Endothelial cell of umbilical vein (primary cell): ENCODE measurements at places on chromosomes 11 and 22. TPM values are rescaled to one million over a fixed set of nuclear protein-coding genes. Genes with fewer than 3 reads are reported as not detected.

Gene APOBEC3B
- 16.5 and 19.9 TPM in 2 replicates for polyA plus RNA-seq

Gene ACR
- polyA plus RNA-seq = 0.43 and 0.91 TPM in 2 replicates

Gene BTG4
- polyA plus RNA-seq = not detected in 2 replicates

Gene GAL3ST1
- polyA plus RNA-seq = 0.06 TPM in 1 of 2 replicates, not detected in the other

Gene SEPTIN5
- 35.8 and 37.8 TPM in 2 replicates for polyA plus RNA-seq

Gene HMOX1
- 69.1 and 77.4 TPM in 2 replicates for polyA plus RNA-seq

Gene ALDH3B1
- polyA plus RNA-seq = 1.0 TPM in 2 replicates

Gene LIPT2
- polyA plus RNA-seq = 4.0 and 4.1 TPM in 2 replicates

Gene RFPL2
- polyA plus RNA-seq = not detected in 2 replicates

- peaks cover 12% of the 10 kb centered on the region for H3K4me1 ChIP-seq
- no peak overlapping the region for H3K4me3 ChIP-seq
Observed at GRCh38 chr11:64888729-64889511, 10.5 kb upstream of the EHD1 start.

DNA sequence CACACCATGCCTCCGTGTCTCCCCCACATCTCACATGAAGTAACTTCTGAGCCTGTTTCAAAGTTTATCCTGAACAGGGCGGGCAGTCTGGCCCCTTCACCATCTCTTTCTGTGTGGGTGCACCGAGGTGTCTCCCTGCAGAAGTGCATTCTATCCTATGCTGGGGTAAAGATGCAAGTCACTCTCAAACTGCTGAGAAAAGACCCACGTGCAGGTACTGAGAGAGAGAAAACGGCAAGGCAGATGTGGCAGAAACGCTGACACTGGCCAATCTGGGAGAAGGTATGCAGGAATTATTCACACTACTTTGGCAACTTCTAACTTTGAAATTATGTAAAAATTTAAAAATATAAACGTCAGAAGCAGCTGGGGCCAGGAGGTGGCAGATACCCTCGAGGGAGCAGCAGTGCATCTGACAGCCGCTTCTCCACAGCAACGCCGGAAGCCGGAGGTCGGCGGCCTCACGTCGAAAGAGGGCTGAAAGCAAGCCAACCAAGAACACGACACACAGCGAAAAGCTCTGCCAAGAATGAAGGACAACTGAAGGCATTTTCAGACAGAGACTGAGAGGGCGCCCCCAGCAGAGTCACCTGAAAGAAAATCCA is 34.2 kb upstream of the MOB2 start:
- DNase-seq = no peak
- H3K36me3 ChIP-seq = no peaks in the 10 kb centered on the region
- H3K27ac ChIP-seq = no peak overlapping the region
- H3K27me3 ChIP-seq = no peaks in the 10 kb centered on the region

- no peaks in the 10 kb centered on the region for H3K27me3 ChIP-seq
- H3K36me3 ChIP-seq = peaks cover 3% of the 10 kb centered on the region
- no peak for DNase-seq
- no peak overlapping the region for H3K4me3 ChIP-seq
- no peak overlapping the region for H3K27ac ChIP-seq
Observed at GRCh38 chr11:126406368-126406767, 50.9 kb downstream of the ST3GAL4 start.

- H3K27ac ChIP-seq = no peak overlapping the region
- no peaks in the 10 kb centered on the region for H3K4me1 ChIP-seq
- no peaks in the 10 kb centered on the region for H3K27me3 ChIP-seq
- H3K4me3 ChIP-seq = no peak overlapping the region
Observed at GRCh38 chr11:113695207-113695606, 10.9 kb downstream of the TMPRSS5 start.

DNA sequence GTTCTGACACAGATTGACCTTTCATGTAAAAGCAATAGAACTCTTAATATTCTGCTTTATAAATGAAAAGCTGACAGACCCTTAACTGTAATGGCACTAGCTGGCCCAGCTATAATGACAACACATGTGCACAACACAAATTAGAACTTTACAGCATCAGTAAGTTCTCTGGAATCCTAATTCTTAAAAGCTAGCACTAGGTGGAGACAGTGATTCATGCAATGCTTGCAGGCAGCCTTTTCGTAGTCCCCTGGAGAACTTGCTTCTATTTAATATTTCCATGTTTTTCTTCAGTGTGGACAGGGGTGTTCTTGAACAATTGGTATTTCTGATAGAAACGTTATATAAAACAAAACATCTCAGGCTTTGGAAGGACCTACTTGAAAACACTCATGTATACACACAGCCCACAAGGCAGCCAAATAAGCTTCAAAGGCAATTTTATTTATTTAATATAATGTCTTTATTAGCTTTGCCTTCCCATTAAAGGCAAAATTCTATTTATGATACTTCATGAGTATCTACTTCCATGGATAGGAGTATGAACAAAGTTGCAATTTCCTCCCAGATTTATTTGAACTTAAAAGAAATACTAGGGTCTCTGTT is 374.3 kb upstream of the MPPED2 start:
- H3K27ac ChIP-seq = no peak overlapping the region
- peak; percentile 4 for DNase-seq
- no peak overlapping the region for H3K4me3 ChIP-seq
- no peaks in the 10 kb centered on the region for H3K36me3 ChIP-seq
- H3K27me3 ChIP-seq = no peaks in the 10 kb centered on the region

DNA sequence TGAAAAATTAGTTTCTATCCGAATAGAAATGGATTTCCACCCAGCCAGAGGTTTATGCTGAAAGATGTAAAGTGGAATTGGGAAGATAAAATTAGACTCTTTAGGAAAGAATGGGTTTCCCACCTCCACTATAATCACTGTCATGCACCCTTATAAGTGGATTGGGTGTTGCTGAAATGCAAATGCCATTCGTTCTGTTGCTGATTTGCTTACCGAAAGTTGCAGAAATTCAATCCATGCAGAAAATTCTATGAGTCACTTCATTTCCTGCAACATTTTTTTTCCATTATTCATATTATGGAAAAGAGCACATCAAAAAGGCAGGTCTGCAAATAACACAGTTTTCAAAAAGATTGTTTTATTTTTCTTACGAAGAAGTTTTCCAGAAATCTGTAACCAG is 65.6 kb downstream of the LDLRAD3 start:
- DNase-seq = peak; percentile 82
- H3K4me1 ChIP-seq = peaks cover 51% of the 10 kb centered on the region
- H3K27ac ChIP-seq = peak overlapping the region; percentile 82

DNA sequence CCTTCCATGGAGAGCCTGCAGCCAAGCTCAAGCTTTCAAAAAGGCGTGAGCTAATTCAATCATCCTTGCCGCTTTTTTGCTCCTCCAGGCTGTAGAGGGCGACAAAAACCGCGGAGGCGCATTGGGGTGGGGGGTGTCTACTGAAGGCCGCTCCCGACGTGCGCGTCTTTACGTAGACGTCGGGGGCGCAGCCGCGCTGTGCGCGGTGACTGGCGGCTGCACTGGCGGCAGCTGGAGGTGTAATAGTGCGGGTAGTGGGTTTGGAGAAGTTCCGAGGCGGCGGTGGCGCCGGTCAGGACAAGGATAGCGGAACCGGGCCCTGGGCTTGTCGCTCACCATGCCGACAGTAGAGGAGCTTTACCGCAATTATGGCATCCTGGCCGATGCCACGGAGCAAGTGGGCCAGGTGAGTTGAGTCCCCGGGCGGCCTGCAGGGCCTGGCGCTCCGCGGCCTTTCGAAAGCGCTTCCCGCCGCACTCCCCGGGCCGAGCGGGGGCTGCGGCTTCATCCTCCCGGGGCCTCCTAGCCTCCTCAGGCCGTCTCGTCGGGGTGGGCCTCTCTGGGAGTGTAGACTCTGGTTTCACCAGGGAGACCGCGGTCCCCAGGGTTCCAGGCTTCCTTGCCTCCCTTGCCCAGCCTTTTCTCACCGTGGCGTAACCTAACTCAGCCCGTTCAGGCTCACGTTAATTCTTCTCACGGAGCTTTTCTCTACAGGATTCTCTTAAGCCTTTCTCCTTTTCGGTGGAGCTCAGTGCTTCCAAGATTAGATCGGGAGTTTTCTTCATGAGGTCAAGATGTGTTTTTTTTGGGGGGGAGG is at the start of gene API5:
Gene API5, plus strand, starts transcription at position 206 of the 817 bp plus-strand sequence. Its CDS starts 132 bp downstream, at position 338.
- H3K4me1 ChIP-seq = peaks cover 11% of the 10 kb centered on the region
- no peaks in the 10 kb centered on the region for H3K27me3 ChIP-seq
- peak; percentile 96 for DNase-seq
- H3K4me3 ChIP-seq = peak within 1 kb of the TSS; percentile 89
- H3K27ac ChIP-seq = peak within 1 kb of the TSS; percentile 73

DNA sequence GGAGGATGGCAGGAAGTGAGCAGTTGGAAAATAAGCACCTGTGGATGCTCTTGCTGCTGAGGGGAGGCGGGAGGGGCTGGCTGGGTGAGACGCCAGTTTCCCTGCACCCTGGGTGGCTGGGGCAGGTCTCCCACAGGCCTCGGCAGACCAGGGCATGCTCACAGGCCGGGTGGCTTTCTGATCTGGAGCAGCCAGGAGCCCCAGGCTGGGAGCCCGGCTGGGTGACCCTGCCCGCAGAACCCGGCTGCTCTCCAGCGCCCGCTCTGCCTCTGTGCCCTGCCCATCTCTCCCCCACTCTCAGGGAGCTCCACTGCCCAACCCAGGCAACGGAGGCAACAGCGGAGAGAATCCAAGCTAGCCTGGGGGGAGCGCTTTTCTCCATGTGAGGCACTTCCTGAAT is 24.6 kb downstream of the DCPS start:
- H3K36me3 ChIP-seq = no peaks in the 10 kb centered on the region
- no peak overlapping the region for H3K4me3 ChIP-seq
- H3K4me1 ChIP-seq = no peaks in the 10 kb centered on the region
- H3K27me3 ChIP-seq = no peaks in the 10 kb centered on the region
- no peak for DNase-seq
- no peak overlapping the region for H3K27ac ChIP-seq

DNA sequence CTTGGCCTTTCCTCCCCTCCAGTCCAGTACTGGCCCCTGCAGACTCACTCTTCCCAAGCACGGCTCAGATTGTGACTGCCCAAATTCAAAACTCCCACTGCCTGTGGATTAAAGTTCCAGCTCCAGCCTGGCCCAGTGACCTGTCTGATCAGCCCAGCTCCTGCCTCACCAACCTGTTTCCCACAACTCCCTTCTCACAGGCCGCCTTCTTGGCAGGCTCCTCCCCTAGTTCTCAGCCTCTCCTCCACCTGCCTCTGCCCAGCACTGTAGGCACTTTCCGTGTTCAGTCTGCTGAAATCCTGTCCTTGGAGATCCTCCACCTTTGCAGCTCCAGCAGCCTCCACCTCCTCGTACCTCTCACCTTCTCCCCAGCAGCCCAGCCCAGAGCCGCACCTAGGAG is 68.6 kb downstream of the MICAL2 start:
- H3K4me3 ChIP-seq = no peak overlapping the region
- no peak for DNase-seq
- no peaks in the 10 kb centered on the region for H3K36me3 ChIP-seq

GRCh38 chr11:64642418-64642735 is 51.4 kb downstream of the SLC22A12 start:
- no peak for DNase-seq
- no peak overlapping the region for H3K27ac ChIP-seq
- no peak overlapping the region for H3K4me3 ChIP-seq
- peaks cover 66% of the 10 kb centered on the region for H3K27me3 ChIP-seq

GRCh38 chr22:42766860-42767259 is 46.2 kb upstream of the A4GALT start:
- no peaks in the 10 kb centered on the region for H3K27me3 ChIP-seq
- no peak overlapping the region for H3K27ac ChIP-seq
- no peak for DNase-seq
- H3K4me3 ChIP-seq = no peak overlapping the region
- H3K4me1 ChIP-seq = no peaks in the 10 kb centered on the region
- H3K36me3 ChIP-seq = no peaks in the 10 kb centered on the region

GRCh38 chr11:72871119-72871518 is 56.9 kb downstream of the ATG16L2 start:
- no peak for DNase-seq
- peaks cover 9% of the 10 kb centered on the region for H3K4me1 ChIP-seq
- H3K27me3 ChIP-seq = no peaks in the 10 kb centered on the region
- no peak overlapping the region for H3K27ac ChIP-seq
- peaks cover 6% of the 10 kb centered on the region for H3K36me3 ChIP-seq

DNA sequence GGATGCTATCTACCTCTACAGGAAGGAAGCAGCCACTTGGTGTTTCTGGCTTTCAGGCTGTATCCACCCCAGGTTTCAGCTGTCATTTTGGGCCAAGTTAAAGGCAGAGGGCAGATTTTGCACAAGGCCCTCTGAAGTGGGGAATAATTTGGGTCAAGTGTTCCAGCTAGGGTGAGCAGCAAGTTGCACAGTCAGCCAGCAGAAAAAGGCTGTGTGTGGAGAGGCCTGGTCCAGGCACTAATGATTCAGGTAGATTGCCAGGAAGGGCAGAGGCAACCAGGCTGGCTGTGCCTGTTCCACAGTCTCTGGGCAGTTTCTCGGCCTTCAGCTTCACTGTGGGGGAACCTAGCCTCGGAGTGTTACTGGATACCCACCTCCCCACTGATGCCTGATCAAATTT is 8.6 kb upstream of the ELF5 start:
- H3K36me3 ChIP-seq = no peaks in the 10 kb centered on the region
- DNase-seq = no peak
- H3K4me1 ChIP-seq = no peaks in the 10 kb centered on the region
- no peaks in the 10 kb centered on the region for H3K27me3 ChIP-seq

- H3K27me3 ChIP-seq = peaks cover 3% of the 10 kb centered on the region
- DNase-seq = no peak
- no peaks in the 10 kb centered on the region for H3K4me1 ChIP-seq
- no peaks in the 10 kb centered on the region for H3K36me3 ChIP-seq
- H3K4me3 ChIP-seq = no peak overlapping the region
Observed at GRCh38 chr11:45379162-45379863, 93.2 kb upstream of the SYT13 start.

- H3K27ac ChIP-seq = no peak overlapping the region
- H3K4me1 ChIP-seq = no peaks in the 10 kb centered on the region
- H3K36me3 ChIP-seq = no peaks in the 10 kb centered on the region
- DNase-seq = no peak
- H3K4me3 ChIP-seq = no peak overlapping the region
- no peaks in the 10 kb centered on the region for H3K27me3 ChIP-seq
Observed at GRCh38 chr22:34072585-34072984, 152.3 kb upstream of the LARGE1 start.

DNA sequence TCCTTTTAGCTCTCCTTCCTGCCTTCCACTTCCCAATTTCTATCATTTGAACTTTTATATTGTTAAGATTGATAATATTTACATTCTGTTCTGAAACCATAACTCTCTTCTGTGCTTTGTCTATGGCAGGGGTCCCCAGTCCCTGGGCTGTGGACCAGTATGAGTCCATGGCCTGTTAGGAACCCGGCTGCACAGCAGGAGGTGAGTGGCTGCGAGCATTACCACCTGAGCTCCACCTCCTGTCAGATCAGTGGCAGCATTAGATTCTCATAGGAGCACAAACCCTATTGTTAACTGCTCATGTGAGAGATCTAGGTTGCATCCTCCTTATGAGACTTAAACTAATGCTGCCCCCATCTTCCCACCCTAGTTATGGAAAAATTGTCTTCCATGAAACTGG is 48.4 kb upstream of the HEPHL1 start:
- no peaks in the 10 kb centered on the region for H3K4me1 ChIP-seq
- no peak for DNase-seq

DNA sequence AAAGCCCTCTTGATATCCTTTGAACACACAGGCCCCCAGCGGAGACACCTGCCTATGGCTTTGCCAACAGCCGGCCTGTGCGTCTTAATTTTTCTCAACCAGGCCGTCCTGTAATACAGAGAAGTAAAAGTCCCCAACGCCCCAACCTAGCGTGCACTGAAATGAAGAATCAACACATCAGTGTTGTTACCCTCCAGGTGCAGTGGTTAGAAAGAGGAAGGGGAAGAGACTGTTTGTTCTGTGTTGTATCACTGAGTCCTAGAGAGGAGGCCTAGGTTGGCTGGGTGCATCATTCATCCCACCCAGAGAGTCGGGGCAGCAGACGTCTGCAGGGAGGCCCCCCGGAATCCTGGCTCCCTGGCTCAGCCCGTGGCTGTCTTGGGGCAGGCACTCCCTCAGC is 25.7 kb downstream of the SGSM1 start:
- no peaks in the 10 kb centered on the region for H3K4me1 ChIP-seq
- no peaks in the 10 kb centered on the region for H3K36me3 ChIP-seq
- no peak for DNase-seq
- H3K4me3 ChIP-seq = no peak overlapping the region
- no peak overlapping the region for H3K27ac ChIP-seq
- peaks cover 3% of the 10 kb centered on the region for H3K27me3 ChIP-seq
